ENCODE measurements at places on chromosomes 6 and 20.

DNA sequence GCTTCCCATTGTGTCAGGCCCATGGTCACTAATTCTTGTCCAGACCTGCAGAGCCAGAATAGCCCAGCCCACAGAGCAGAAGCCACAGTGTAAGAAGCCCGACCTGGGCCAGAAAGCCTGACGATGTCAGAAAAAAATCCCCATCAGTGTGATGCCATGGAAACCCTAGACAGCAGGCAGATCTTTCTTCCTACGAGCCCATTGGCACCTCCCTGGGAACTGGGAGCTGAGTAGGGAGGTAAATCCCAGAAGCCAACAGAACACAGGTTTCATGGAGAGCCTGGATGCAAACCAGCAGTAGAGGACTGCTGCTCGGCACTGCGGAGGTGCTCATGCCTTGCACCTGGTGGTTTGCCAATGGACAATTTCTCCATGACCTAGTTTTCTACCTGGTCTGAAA lies 82.2 kb upstream of the SLC22A16 start:
- no peak for DNase-seq

GRCh38 chr20:23656372-23656771 lies 18.6 kb upstream of the CST3 start:
- DNase-seq, result no peak

- DNase-seq, result no peak
These were observed 272.3 kb downstream of the KHDRBS2 start for GRCh38 chr6:62013719-62014118.

GRCh38 chr6:18306977-18307376 lies 42.6 kb upstream of the DEK start:
- DNase-seq, result no peak

- no peak for DNase-seq
These were observed 73.0 kb downstream of the SLX4IP start for GRCh38 chr20:10508060-10508459.

DNA sequence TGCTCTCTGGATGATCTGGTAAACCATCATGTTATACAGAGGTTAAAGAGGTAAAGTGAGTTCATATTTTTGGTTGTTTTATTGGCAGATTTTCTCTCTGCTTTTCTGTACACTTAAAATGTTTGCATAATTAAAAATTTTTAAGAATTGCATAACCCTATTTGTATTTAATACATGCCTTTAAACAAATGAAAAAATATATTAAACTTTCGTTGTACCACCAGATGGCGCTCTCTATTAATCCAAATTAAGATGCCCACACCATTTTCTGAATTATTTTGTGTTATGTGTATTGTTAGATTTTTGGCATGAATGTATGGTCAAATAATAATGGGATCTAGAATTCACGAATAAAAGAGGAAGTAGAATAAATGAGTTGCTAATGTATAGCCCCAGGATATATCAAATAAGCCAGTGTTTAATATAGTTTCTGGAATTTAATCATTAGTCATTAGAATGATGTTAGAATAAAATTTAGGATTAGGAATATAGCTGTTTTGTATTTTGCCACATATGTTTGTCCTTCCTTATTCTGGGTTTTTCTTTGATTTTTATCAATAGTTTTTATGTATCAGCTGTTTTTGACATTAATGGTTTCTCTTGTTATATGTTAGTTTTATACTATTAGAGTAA lies 38.9 kb downstream of the SMAP1 start:
- DNase-seq, result peak; percentile 20

DNA sequence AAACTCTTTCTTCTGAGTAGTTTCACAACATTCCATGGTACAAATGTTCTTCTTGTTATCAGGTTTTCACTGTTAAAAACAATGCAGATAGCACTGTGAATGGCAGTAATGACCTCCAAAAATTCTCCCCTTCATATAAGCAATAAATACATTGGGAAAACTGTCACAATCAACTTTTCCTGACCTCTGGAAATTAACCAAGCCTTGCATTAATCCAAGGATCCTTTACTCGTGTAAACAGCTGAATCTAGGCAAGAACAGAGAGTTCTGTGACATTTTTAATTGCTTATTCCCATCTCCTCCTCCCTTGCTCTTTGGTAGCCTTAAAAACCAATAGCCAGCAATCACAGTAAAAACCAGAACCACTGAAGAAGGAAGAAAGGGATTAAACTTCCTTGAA lies 37.8 kb downstream of the FOXQ1 start:
- no peak for DNase-seq

GRCh38 chr20:15248618-15249395 lies 911.4 kb upstream of the FLRT3 start:
- DNase-seq, result no peak

GRCh38 chr20:44752099-44752931 lies 6.7 kb downstream of the KCNK15 start:
- no peak for DNase-seq

- no peak for DNase-seq
These were observed 253.8 kb upstream of the STXBP5 start for GRCh38 chr6:146950351-146950835.

DNA sequence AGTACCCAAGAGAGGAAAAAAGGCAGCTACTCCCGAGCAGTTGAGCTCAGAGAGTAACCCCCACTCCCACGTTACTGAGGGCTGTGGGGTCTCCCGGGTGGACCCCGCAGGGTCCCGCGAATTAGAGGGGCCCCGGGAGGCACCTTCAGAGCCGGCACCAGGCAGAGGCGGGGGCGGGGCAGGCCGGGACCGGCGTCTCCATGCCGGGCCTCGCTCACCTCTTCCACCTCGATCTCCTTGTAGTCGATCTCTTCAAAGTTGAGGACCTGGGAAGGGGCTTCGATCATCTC lies 381 bp downstream of the MAP3K7 start:
- no peak for DNase-seq

GRCh38 chr6:150409576-150410066 lies 40.8 kb downstream of the IYD start:
- DNase-seq, result no peak

- DNase-seq, result no peak
These were observed 108.4 kb downstream of the RTN4IP1 start for GRCh38 chr6:106520711-106521401.

DNA sequence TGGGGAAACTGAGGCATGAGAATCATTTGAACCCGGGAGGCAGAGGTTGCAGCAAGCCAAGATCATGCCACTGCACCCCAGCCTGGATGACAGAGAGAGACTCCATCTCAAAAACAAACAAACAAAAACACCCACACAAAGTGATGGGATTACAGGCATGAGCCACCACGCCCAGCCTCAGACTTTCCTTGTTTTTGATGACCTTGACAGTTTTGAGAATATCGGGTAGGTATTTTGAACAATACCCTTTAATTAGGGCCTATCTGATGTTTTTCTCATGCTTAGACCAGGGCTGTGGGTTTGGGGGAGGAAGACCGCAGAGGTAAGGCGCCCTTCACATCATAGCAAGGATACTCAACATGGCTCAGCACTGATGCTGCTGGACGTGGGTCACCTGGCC lies 63.4 kb downstream of the ADNP start:
- no peak for DNase-seq

DNA sequence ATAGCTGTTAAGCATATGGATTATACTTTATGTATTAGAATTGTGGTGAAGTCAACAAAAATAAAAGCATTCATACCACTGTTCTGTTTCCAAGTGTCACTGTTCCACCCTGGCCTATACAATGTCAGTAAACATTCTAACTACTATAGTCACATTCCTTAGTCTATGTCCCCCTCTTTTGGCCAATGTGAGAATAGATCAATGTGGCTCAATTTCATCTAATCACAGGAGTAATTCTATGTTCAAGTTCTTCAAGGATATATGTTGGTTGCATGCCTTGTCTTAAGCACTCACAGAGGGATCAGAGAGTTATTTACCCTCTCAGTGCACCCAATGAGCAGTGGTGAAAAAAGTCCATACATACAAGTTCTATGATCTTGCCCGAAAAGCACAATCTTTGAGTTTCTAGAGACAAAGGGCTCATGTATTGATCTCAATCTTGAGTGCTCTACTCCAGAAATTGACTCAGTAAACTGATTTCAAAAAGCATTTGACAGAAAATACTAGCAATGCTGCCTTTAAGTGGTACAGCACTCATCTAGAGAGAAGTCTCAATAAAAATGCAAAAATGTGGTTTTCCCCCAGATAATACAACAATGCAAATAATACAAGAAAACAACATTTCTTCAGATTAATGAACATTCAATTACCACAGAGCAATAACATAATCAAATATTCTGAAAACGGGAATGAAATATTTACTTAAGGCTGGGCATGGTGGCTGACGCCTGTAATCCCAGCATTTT lies 16.5 kb downstream of the SMLR1 start:
- peak; percentile 50 for DNase-seq

DNA sequence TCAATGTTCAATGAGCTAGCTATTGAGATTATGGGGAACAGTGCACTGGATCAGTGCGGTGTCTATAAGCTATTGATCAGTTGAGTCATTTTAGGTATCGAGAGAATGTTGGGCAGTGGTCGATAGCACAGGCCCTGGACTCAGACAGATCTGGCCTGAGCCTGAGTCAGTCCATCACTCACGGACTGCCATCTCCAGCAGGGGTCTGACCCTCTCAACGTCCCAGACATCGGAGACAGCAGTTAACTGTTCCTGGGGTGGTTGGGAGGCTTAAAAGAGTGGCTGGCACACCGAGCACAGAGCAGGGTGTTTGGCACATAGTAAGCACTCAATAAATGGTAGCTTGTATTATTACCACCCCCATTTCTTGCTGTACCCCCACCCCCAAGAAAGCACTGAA lies 9.3 kb downstream of the EYA2 start:
- DNase-seq, result no peak

DNA sequence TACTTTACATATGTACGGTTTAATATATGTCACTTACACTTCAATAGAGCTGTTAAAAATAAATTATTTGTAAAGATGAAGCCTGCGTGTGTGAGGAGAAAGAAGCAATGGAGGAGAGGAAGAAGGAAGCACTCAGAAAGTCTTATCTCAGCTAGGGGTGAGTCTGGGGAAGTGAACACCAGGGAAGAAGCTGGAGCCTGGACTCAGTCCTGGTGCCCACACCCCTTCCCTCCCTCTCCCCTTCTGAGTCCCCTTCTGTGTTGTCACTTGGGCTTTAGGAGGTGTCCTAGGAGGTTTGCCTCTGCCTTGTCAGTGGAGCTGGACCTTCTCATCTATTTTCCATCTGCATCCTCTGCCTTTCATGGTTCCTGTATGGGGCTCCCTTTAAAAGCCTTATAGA lies 1.9 kb downstream of the SIRPB2 start:
- DNase-seq, result no peak

DNA sequence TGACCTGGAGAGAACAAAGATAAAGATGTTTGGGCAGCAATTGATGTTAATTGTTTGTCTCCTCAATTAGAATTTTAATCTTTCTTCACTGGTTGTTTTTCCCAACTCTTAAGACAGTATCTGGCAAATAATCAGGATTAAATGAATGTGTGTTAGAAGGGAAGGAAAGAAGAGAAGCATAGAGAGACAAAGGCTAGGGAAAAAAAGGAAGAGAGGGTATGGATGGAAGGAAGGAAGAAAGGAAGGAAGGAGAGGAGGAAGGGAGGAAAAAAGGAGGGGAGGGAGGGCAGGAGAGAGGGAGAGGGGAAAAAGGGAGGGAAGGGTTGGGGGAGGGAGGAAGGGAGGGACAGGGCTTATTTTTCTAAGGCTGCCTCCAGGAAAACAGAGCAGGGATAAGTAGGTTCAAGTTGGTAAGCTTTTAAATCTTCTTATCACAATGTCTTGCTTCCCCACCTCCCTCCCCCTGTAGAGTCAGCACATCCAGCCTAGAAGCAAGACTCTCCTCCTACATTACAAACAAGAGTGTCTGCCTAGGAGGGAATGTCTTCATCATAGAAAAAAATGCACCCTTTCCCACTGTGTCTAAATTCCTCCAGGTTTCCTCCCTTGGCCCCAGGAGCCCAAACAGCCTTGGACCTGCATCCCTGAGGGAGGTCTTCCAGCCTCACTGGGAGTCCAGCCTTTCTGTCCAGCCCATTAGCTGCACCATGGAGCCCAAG lies 447.8 kb upstream of the JARID2 start:
- no peak for DNase-seq

- DNase-seq, result no peak
These were observed 48.2 kb downstream of the JAG1 start for GRCh38 chr20:10625641-10626040.

DNA sequence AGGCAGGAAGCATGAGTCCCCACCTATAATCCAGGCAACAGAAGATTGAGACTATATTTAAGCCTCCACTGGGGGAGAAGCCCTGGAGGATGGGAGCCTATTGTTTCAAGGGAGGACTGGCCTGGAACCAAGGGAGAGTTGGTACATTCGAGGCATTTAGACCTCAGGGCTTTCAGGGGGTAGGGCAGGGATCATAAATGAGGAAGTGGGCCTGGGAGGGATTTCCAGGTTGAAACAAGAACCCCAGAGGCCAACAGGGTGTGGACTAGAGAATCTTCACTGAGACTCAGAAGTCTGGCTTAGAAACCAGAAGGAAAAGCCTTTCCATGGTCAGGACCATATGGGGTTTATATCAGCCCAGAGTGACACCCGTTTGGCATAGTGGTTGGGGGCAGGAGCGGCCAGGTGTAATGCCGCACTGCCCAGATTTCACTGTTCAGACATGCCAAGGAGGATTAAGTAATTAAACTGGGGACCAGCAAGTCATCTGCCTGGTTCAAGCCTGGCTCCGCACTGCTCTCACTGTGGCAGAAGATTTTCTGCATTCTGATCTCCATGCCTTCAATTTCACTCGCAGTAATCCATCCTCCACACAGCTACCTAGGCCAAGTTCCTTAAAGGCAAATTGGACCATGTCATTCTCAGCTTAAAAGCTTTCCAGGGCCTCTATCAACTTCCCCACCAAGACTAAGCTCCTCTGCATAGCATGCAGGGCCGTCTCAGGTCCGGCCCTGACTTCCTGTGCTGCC lies 17.8 kb downstream of the LRFN2 start:
- DNase-seq, result no peak

- DNase-seq, result no peak
These were observed 319.2 kb upstream of the MOCS1 start for GRCh38 chr6:40253420-40253819.

GRCh38 chr6:490251-491037 lies 98.9 kb downstream of the IRF4 start:
- no peak for DNase-seq

DNA sequence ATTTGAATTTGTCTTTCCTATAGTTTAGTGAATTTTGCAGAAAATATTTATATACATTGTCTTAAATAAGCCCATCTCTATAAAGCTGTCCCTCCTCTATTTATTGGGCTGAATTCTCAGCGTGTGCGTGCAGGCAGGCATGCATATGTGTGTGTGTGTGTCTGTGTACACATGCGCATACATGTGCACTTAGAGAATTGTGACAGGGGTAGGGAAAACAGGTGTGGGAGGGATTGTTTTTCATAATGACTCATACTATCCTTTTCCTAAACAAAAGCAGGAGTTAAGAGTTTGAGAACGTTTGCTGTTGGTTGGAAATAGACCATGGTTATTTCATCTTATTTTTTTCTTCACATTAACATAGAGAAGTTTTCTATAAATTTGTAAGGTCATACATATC lies 43.4 kb upstream of the FABP7 start:
- DNase-seq, result no peak

- DNase-seq, result no peak
These were observed 129.2 kb downstream of the TBX18 start for GRCh38 chr6:84635081-84635761.

- peak; percentile 40 for DNase-seq
These were observed 86.1 kb upstream of the SIRPA start for GRCh38 chr20:1809131-1809572.

GRCh38 chr6:167993169-167993568 lies 4.3 kb upstream of the KIF25 start:
- DNase-seq, result no peak

GRCh38 chr6:51949526-51949925 lies 137.9 kb downstream of the PKHD1 start:
- no peak for DNase-seq

GRCh38 chr6:89553431-89553830 lies 85.1 kb downstream of the LYRM2 start:
- no peak for DNase-seq
